ENCODE measurements at places on chromosomes 4 and X. TPM values are rescaled to one million over a fixed set of nuclear protein-coding genes. Genes with fewer than 3 reads are reported as not detected.

Gene INPP4B
- 38.5 TPM for polyA plus RNA-seq

Gene PSMD10
- 64.5 TPM for polyA plus RNA-seq

Gene BANK1
- 0.07 TPM for polyA plus RNA-seq

Gene SMIM10
- polyA plus RNA-seq, result 0.20 TPM

Gene RNF128
- polyA plus RNA-seq, result 4.1 TPM

Gene GLRB
- 1.2 TPM for polyA plus RNA-seq

Gene POU3F4
- not detected for polyA plus RNA-seq

Gene PPARGC1A
- 0.09 TPM for polyA plus RNA-seq

Gene ACE2
- polyA plus RNA-seq, result 0.12 TPM

Gene GK2
- not detected for polyA plus RNA-seq

Gene CYP2U1
- 2.8 TPM for polyA plus RNA-seq

Gene SLC10A4
- not detected for polyA plus RNA-seq

Gene BEX1
- polyA plus RNA-seq, result 0.09 TPM

Gene PPP4R3C
- polyA plus RNA-seq, result not detected

Gene ARHGEF6
- 0.10 TPM for polyA plus RNA-seq

Gene TRIM61
- polyA plus RNA-seq, result not detected

Gene F11
- polyA plus RNA-seq, result not detected

Gene CENPI
- polyA plus RNA-seq, result 12.7 TPM

Gene GCNA
- polyA plus RNA-seq, result 0.61 TPM

Gene BMPR1B
- polyA plus RNA-seq, result 1.1 TPM
